ENCODE measurements at places on chromosomes 5 and 9.

GRCh38 chr9:27664121-27664779 is 91.0 kb upstream of the C9orf72 start:
- DNase-seq = no peak

GRCh38 chr5:132472431-132472830 is 18.1 kb downstream of the IRF1 start:
- DNase-seq = no peak

GRCh38 chr5:83551821-83552220 is 80.3 kb downstream of the VCAN start:
- DNase-seq = peak; percentile 79

GRCh38 chr5:153222936-153223335 is 267.5 kb upstream of the GRIA1 start:
- DNase-seq = peak; percentile 27

GRCh38 chr9:110115341-110115820 is 92.6 kb downstream of the C9orf152 start:
- peak; percentile 55 for DNase-seq

GRCh38 chr5:179829732-179830435 is 9.2 kb downstream of the SQSTM1 start:
- DNase-seq = no peak

DNA sequence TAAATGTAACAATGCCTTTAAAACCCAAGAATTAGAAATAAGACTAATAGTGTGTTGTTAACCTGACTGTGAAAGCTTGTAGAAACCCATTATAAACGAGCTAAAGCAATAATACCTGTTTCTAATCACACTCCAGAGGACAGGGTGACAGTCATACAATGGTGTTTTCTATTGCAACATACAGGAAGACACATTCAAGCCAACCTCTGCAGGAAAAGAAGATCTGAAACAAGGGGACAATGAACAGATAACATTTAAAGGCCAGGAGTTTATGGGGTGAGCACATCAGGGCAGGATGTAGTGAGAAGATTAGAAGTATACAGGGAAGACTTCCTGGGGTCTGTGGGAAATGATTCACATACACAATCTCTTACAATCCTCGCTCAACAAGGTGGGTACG is 13.8 kb downstream of the BARHL1 start:
- no peak for DNase-seq

- DNase-seq = no peak
Measured at GRCh38 chr5:40743771-40744170, 12.0 kb downstream of the TTC33 start.

DNA sequence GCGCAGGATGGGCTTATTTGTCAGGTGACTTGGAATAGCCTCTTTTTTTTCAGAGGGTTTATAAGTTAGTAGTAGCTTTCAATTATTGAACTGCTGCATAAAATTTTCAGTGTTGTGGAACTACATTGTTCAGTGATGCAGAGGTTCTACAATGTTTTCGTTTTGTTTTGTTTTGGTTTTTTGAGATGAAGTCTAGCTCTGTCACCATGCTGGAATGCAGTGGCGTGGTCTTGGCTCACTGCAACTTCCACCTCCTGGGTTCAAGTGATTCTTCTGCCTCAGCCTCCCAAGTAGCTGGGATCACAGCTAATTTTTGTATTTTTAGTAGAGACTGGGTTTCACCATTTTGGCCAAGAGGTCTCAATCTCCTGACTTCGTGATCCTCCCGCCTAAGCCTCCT is 22.0 kb downstream of the NUP188 start:
- peak; percentile 27 for DNase-seq

GRCh38 chr5:97062046-97062445 is 80.4 kb downstream of the LIX1 start:
- DNase-seq = no peak

DNA sequence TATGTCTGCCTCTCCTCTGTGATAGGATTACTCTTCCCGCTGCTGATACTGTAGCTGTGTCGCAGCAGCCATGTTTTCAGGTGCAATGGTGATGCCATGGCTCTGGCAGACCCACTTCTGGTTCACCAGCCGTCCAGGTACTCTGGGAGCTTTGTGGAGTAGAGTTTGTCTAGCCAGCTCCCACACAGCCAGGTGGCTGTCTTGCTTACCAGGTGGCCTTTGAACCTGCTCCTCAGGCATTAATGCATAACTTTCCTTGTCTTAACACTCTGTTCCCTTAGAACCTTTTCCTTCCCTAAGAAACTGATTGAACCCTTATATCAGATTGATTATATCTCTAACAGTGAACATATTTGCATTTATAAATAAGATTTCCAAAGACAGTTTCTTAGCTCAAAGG is 42.2 kb downstream of the F2RL2 start:
- DNase-seq = no peak

- peak; percentile 48 for DNase-seq
Measured at GRCh38 chr5:58248221-58248620, 211.7 kb downstream of the PLK2 start.

DNA sequence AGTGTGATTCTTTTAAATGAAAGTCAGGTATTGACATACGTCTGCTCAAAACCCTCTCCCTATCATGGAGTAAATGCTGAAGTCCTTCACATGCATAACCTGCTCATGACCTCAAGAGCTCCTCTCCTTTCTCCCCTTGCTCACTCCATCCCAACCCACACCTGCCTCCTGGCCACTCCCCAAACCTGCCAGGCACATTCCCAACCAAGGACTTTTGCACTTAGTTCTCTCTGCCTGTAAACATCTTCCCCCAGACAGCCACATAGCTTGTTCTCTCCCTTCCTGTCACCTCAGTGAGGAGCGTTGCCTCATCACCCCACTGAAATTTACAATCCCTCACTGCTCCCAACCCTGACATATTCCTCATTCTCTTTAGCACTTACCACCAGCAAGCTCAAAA is 8.7 kb downstream of the SETD9 start:
- DNase-seq = no peak

DNA sequence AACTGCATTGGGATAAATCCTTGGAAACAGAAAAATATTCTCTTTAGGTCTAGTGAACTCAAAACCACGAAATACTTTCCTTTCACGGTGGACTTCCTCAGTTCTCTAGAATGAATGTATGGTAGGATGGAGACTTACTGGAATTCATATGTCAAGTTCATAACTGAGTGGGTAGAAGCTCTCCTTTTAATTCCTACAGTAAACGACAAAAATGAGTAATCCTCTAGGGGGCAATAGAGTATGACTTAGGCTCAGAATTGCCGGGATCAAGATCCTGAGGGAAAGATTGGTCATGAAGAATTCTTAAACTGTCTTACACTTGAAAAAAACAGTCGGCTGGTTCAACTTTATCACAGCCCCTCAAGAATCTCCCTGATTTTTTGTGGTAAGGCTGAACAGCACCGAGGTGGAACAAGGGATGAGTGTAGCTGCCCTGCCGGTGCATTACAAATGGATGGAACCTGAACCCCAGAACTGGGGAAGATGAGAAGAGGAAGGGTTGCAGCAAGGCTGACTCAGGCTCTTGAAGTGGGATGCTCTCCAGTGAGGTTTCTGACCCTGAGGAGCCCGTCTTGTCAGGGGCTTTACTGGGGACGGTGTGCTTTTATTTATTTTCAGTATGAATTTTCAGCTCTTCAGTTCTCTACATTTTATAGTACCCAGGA is 14.0 kb upstream of the LOX start:
- peak; percentile 79 for DNase-seq

GRCh38 chr5:2166306-2166978 is 283.7 kb upstream of the IRX4 start:
- DNase-seq = no peak

DNA sequence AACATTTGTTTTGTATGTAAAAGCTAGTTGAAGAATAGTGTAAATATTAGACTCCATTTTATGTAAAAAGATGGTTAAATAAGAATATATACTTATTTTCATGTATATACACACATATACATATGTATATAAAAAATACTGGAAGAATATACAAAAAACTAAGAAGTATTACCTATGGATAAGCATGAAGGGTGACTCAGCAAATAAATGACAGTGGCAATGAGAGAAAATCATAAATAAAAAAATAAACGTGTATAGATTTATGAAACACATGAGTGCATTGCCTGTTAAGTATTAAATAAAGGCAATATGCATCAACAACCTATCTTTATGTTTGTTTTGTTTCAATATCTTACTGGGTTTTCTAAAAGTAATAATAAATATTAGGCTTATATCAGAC is 435.3 kb downstream of the CYLC2 start:
- DNase-seq = no peak

DNA sequence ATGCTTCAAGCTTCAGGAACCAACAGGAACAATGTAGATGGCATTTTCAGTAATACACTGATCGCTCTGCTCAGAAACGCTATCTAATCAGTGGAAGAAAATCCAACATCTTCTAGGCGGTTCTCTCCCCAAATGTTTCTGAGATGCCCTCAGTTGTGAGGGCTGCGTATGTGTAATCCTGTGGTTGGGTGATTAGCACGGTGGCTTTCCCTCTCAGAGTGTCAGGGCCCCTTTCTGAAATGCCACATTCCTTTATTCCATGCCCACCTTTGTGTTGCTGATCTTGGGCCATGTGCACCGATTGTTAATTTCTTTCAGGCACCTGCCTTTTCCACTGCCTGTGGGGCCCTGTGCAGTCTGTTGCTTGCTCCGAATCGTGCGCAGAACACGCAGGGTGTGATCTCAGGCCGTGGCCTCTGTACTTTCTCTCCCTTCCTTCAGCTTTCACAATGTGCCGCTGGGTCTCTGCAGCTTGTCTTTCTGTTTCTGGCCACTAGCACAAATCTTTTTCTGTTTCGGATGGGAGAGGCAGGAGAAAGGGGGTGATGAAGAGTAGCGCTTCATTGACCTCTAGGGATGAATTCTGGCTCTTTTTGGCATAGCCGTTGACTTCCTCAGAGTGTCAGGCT is 324.0 kb downstream of the PARP8 start:
- no peak for DNase-seq

GRCh38 chr9:2964470-2964869 is 120.6 kb upstream of the PUM3 start:
- DNase-seq = no peak

GRCh38 chr9:92794426-92794825 is 29.8 kb upstream of the BICD2 start:
- DNase-seq = no peak

DNA sequence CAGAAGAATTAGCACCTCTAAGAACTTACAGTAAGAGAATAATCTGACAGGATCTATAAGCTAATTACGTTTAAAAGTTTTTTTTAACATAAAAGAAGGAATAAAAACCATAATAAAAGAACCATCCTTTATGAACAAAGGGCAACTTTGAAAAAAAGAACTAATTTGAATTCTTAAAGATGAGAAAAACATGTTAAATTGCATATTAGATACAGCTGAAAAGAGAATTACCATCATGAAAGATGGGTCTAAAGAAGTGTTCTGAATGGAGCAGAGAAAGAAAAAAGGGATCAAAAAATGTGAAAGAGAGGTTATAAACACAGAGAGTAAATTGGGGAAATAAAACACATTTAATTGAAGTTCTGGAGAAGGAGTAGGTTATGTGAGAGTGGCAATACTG is 45.8 kb upstream of the IFNK start:
- no peak for DNase-seq

GRCh38 chr5:108884736-108885135 is 137.0 kb downstream of the FER start:
- peak; percentile 14 for DNase-seq

- DNase-seq = peak; percentile 23
Measured at GRCh38 chr5:1437226-1437829, 7.9 kb downstream of the SLC6A3 start.

DNA sequence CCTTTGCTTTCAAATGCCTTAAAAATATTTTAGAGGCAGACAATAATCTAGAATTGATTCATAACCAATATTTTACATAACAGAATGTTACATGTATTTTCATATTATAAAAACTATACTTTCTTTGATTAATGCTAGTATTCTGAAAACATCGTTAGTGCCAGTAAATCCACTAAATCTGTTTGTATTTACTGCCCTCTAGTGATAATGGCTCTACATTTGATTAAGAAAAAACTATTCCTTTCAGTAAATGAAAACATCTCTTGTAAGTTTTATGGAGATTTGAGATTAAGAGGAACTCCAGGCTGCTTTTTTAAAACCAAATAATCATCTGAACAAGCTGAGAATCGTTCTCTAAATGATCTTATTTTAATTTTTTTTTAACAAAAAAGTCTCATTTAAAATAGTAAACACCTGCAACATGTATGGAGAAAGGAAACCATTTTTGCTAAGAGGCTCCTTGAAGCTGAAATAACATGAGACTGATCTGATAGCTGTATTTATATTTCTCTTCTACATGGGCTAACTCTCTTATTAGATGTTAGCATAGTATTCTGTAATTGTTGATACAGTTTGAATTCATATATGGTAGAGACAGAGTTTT is 424.7 kb downstream of the RAB3C start:
- DNase-seq = peak; percentile 41

- DNase-seq = peak; percentile 78
Measured at GRCh38 chr9:98873951-98874371, 66.5 kb downstream of the GALNT12 start.

DNA sequence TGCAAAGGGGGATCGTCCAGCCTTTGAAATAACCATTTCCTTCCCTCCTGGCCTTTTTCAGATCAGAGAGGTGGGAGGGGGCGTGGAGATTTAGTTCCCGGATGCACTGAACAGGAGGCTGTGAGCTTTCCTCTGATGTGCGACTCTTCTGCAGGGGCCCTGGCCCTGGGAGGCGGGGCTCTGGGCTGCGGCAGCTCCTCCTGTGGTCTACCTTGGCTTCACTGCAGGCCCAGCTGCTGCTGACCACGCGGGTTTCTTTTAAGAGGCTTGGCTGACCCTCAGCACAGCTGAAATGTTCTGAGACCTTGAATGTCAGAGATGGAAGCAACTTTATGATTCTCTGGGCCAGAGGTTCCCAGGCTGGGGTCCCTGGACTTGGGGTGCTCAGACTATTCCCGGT is 27.0 kb upstream of the COL15A1 start:
- DNase-seq = no peak

- peak; percentile 28 for DNase-seq
Measured at GRCh38 chr5:138789771-138790242, 36.6 kb downstream of the CTNNA1 start.

DNA sequence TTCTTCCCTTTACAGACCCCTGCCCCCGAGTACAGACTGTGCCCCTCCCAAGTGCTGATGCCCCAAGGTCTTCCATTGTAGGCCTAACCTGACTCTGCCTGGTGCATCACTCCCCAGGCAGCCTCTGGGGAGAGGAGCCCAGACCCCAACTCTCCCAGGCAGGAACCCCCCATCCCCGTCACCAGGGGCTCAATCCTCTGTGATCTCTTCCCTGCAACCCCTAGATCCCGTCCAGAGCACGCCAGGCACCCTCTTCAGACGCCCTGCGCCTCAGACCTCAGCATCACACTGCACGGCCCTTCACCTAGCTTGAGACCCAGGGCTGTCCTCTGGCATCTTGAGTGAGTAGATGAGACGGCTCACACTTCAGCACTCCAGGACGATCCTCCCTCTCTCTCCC is 6.4 kb upstream of the EGR1 start:
- no peak for DNase-seq

- DNase-seq = peak; percentile 83
Measured at GRCh38 chr9:128215491-128216409, 12.6 kb downstream of the DNM1 start.

GRCh38 chr5:159322180-159322579 is 8.1 kb downstream of the IL12B start:
- no peak for DNase-seq
